Colonic mucosa (tissue), 4 donors: ENCODE measurements at places on chromosomes 12 and 14. TPM values are rescaled to one million over a fixed set of nuclear protein-coding genes. Genes with fewer than 3 reads are reported as not detected.
A peak's percentile ranks its signal among the peaks of the same experiment; 100 is the strongest.

GRCh38 chr12:129115558-129115957 is 262.3 kb downstream of the GLT1D1 start:
- H3K27me3 ChIP-seq = no peaks in the 10 kb centered on the region
- H3K4me1 ChIP-seq = no peaks in the 10 kb centered on the region
- no peaks in the 10 kb centered on the region for H3K36me3 ChIP-seq

The POLE2 gene
- 2.5 TPM for total RNA-seq

- H3K27ac ChIP-seq = no peak overlapping the region
- H3K27me3 ChIP-seq = no peaks in the 10 kb centered on the region
- H3K4me3 ChIP-seq = no peak overlapping the region
- DNase-seq = no peak
- H3K4me1 ChIP-seq = no peaks in the 10 kb centered on the region
- H3K36me3 ChIP-seq = no peaks in the 10 kb centered on the region
Observed at GRCh38 chr12:19312637-19313036, 126.7 kb upstream of the AEBP2 start.

The KRT2 gene
- total RNA-seq = not detected

The PAX9 gene
- 0.77 TPM for total RNA-seq

DNA sequence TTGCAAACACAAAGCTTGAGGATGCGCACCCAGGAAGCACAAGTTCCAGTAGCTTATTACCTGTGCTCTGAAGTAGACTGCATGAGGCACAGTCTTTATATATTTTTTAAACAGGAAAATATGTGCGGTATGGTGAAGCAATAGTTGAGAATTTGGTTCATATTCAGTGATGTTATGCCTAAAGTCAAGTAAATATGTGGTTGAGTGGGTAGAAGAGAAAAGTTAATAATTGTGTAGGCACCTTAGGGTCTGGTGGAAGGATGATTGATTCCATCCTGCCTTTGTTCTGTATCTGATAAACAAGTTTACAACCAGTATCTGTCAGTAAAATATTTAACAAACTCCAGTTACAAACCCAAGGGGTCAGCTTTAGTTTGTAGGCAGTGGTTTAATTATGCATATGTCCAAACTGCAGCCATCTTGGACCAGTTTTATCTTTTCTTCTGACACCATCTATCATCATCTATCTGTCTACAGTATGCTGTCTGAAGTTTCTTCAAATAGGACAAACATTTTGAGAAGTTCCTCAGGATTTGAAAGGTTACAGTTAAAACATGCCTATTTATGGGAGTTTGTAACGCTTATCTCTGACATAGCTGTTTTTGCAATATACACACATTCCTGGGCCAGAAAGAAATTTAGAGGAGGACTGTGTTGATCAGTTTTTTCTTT is 10.8 kb downstream of the SINHCAF start:
- no peak for DNase-seq
- no peak overlapping the region for H3K4me3 ChIP-seq
- H3K27ac ChIP-seq = no peak overlapping the region
- no peaks in the 10 kb centered on the region for H3K36me3 ChIP-seq
- H3K4me1 ChIP-seq = no peaks in the 10 kb centered on the region
- no peaks in the 10 kb centered on the region for H3K27me3 ChIP-seq

DNA sequence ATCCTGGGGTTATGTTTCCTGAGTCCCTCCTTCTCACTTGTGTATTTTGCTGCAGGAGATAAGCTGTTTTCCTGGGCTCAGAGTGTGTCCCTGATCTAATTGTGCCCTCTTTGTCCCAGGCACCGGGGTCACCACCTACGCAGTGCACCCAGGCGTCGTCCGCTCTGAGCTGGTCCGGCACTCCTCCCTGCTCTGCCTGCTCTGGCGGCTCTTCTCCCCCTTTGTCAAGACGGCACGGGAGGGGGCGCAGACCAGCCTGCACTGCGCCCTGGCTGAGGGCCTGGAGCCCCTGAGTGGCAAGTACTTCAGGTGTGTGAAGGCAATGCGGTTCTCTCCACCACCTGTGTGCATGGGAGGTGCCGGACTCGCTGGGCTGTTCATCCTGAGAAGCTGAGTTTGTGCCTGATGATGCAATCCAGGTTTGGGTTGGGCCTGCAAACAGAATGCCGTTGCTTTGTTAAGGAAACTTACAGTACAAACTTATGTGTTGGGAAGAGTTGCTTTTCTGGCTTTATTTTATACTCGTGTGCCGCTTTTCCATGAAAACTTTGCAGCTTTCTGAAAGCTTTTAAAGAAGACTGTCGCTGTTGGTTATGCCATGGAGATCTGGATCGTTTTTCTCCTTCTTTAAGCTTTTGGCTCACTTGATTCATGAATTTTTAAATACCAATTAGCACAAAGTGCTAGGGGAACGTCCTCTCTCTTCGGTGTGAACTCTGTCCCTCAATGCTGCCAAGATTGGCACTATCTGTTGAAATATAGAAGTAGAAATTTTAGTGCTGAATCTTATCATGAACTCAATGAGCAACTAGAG is 27.6 kb downstream of the RDH12 start:
- no peak overlapping the region for H3K4me3 ChIP-seq
- no peaks in the 10 kb centered on the region for H3K27me3 ChIP-seq
- peak; percentile 75 for DNase-seq
- peak overlapping the region; percentile 44 for H3K27ac ChIP-seq

The ZDHHC22 gene
- total RNA-seq = 0.42 TPM

The IGFBP6 gene
- total RNA-seq = 7.2 TPM

The INHBE gene
- not detected for total RNA-seq

The KRT7 gene
- 2.1 TPM for total RNA-seq

The CD27 gene
- 2.4 TPM for total RNA-seq

- no peaks in the 10 kb centered on the region for H3K36me3 ChIP-seq
- H3K27me3 ChIP-seq = no peaks in the 10 kb centered on the region
- no peaks in the 10 kb centered on the region for H3K4me1 ChIP-seq
Observed at GRCh38 chr12:92690601-92691000, 12.2 kb upstream of the PLEKHG7 start.

DNA sequence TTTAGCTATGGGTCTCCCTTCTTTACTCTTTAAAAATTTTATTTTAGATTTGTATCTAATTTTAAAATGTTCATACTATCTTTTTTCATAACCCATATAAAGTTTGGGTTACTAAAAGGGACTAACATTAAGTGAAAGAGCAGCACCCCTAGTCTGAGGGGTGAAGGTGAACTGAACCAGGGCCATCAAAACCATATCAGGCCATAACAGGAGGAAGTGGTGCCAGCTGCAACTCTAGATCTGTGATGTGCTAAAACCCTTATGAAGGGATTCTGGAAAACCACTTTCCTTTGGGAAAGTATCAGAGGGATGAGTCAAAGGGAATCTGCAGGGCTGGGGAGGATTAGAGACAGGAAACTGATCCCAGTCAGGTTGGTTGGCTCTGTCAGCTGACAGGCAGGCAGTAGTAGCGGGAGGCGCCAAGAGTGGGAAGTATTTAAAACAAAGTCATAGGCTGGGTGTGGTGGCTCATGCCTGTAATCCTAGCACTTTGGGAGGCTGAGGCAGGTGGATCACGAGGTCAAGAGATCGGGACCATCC is 162.5 kb downstream of the PPM1H start:
- no peak overlapping the region for H3K27ac ChIP-seq
- no peaks in the 10 kb centered on the region for H3K36me3 ChIP-seq
- peaks cover 9% of the 10 kb centered on the region for H3K4me1 ChIP-seq

DNA sequence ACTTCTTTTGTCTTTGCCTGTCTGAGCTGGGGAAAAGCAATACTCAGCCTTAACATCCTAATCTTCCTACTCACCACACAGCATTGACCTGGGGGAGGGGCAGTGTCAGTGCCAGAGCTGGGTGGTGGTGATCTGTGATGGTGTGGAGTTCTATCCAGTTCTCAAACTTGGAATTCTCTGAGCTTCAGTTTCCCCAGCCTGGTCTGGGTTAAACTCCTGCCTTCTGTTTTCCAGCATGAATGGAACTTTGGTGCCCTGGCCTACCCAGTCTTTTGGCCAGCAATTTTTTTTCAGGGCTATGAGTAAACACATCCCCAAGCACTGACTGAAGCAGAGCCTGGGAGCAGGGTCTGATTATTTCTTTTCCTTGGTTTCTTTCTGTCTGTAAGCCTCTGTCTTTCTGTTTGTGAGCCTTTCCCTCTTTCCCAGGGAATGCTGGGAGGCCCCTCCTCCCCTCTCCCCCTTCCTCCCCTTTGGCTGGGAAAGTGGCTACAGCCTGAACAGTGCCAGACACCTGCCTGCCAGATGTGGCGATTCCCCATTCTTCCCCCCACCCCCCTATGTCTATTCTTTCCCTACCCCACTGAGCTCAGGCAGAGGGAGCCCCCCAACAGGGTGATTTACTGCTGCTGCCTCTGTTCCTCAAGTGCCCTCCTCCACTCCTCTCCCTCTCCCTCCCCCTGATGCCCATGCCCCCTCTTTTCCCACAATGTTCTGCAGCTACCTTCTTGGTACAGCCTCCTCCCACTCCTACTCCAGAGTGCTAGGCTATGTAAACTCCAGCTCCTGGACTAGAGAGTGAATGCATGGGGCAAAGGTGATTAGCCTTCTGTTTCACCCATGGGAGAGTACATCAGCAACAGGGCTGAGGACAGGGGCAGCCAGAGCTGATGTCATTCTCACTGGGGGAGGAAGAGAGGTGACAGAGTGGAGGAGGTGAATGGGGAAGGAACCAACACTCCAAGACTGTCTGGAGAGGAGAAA is 11.1 kb downstream of the GPR84 start:
- no peaks in the 10 kb centered on the region for H3K4me1 ChIP-seq
- no peak for DNase-seq
- no peak overlapping the region for H3K27ac ChIP-seq
- no peak overlapping the region for H3K4me3 ChIP-seq

GRCh38 chr14:106846218-106846617 is 1319.8 kb downstream of the TMEM121 start:
- no peaks in the 10 kb centered on the region for H3K27me3 ChIP-seq
- H3K4me3 ChIP-seq = peak overlapping the region; percentile 49
- no peaks in the 10 kb centered on the region for H3K36me3 ChIP-seq
- peak overlapping the region; percentile 95 for H3K27ac ChIP-seq

- no peak for DNase-seq
- H3K27me3 ChIP-seq = no peaks in the 10 kb centered on the region
- no peaks in the 10 kb centered on the region for H3K36me3 ChIP-seq
- no peaks in the 10 kb centered on the region for H3K4me1 ChIP-seq
Observed at GRCh38 chr14:28161040-28161439, 605.5 kb upstream of the FOXG1 start.

DNA sequence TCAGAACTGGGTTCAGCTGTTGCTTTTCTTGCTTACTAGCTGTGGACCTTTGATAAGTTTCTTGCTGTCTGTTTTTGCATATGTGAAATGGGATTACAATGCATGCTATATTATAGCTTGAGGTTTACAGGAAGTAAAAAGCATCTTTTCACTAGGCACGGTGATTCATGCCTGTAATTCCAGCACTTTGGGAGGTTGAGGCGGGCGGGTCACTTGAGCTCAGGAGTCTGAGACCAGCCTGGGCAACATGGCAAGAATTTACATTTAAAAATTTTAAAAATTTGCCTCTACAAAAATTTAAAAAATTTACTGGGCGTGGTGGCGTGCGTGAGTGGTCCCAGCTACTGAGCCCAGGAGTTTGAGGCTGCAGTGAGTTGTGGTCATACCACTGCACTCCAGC is 42.0 kb downstream of the CALM1 start:
- H3K27ac ChIP-seq = no peak overlapping the region
- no peaks in the 10 kb centered on the region for H3K4me1 ChIP-seq
- no peaks in the 10 kb centered on the region for H3K27me3 ChIP-seq
- no peak overlapping the region for H3K4me3 ChIP-seq
- H3K36me3 ChIP-seq = no peaks in the 10 kb centered on the region

GRCh38 chr14:59339524-59340330 is 125.5 kb downstream of the GPR135 start:
- no peaks in the 10 kb centered on the region for H3K36me3 ChIP-seq
- no peak overlapping the region for H3K4me3 ChIP-seq
- DNase-seq = no peak

The CCDC175 gene
- 0.32 TPM for total RNA-seq

DNA sequence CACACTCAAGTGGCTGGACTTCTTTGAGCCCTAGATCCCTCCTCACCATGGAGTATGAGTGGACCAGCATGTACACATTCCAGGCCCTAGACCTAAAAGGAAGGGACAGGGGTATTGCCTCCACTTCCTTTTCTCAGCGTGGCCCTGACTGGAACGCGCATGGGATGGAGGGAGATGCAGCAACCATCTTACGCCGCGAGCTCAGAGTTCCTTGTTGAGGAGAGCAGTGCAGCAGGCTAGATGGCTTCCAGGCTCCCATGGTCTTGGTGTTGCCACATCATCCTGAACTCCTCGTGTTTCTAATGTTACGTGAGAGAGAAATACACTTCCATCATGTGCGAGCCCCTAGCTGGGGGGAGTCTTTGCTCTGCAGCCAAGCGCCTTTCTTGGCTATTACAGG is 61.8 kb upstream of the DIO3 start:
- H3K27ac ChIP-seq = no peak overlapping the region
- H3K4me1 ChIP-seq = no peaks in the 10 kb centered on the region
- no peaks in the 10 kb centered on the region for H3K27me3 ChIP-seq
- peak; percentile 9 for DNase-seq
- H3K36me3 ChIP-seq = no peaks in the 10 kb centered on the region
- H3K4me3 ChIP-seq = no peak overlapping the region

DNA sequence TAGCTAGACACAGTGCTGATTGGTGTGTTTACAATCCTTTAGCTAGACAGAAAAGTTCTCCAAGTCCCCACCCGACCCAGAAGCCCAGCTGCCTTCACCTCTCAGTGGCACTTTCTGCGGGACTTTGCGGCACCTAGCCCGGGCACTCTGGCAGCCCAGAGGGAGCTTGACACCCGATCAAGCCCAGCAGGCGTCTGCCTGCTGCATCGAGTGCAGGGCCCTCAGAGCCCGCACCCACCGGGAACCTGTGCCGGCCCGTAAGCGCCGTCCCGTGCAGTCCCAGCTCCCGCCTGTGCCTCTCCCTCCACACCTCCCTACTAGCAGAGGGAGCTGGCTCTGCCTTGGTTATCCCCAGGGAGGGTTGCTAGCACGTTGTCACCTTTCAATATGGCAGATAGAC is 631.0 kb upstream of the STXBP6 start:
- no peak overlapping the region for H3K4me3 ChIP-seq
- DNase-seq = no peak
- no peak overlapping the region for H3K27ac ChIP-seq
- H3K4me1 ChIP-seq = no peaks in the 10 kb centered on the region
- H3K36me3 ChIP-seq = no peaks in the 10 kb centered on the region
